ENCODE measurements at places on chromosomes 1 and 21.

- DNase-seq = peak; percentile 44
Measured at GRCh38 chr1:214280386-214281020, 456 bp upstream of the SMYD2 start.

DNA sequence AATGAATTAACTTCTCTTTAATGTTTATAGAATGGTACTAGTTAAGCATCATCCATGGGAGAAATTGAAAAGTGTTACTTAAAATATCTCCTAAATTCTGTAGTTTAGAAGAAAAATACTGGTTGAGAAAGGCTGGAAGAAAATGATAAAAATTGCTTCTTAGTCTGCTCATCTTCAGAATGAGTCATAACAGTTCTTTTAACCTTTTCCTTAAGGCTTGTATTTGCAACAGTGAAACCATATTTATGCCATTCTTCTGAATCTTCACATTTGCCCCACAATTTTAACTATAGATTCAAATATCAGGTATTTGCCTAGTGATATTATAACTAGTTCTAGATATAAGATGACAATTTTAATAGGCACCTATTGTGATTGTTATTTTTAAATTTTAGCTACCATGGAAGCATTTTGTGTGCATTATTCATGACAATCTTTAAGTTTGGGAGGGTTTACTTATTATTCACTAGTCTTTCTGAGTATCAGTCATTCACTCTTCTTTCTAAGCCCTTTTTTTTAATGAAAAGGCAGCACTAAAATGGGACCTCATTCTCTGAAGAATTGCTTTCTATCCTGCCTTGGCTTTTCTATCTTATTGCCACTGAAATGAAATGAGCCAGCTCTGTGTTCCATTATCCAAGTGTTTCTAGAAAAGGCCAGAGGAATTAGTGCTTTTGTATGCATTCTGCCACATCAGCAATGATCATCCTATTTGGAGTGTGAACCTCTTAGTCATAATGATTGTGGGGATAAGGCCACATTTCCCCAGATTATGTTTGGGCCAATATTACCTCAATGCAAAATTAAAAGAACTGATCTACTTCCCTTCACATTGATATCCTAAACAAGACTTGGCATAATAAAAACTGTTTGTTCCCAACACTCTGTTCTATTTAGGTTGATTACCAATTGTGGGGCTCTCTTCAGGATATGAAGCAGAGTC is 58.4 kb downstream of the SAMSN1 start:
- no peak for DNase-seq

DNA sequence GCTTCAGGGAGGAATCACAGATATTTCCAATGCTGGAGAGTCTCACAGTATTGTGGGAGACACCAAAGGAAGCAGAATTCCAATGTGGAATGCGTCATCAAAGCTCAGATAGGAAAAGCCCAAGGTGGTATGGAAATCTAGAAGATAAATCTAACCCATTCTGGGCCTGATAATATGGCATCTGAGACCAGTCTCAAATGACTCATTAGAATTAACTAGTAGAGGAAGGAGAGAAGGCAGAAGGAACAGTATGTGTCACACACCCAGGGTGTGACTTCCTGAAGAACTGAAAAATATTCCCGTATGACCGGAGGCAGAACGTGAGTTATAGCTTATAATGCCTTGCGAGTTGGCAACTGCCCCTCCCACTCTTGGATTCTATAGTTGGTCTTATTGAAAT is 499.2 kb downstream of the PLPP3 start:
- no peak for DNase-seq

DNA sequence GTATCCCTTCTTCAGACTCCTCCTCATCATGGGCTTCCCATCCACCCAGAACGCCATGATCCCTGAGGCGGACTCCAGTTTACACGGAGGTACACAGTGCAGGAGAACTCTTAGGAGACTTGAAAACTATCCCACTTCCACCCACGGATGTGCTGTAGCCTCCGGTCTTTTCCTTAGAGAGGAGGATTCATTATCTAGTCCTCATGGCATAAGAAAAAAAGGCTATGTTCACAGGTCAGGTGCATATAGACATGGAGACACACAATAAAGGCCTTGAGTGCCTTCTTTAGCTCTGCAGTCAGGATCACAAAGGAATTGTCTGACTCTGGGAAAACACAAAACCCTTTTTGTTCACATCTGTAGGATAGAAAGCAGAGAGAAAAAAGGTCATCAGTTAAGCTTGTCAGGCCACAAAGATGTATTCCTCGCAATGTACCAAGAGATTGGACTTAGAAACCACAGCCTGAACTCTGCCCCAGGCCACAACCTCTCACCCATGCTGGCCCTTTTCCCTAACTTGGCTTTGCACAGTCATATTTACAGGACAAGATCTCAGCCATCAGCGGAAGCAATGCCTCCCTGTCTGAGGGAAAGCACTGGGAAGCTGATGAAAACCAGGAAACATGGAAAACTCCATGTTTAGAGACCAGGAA is 9.0 kb downstream of the CRP start:
- DNase-seq = no peak

GRCh38 chr1:55064071-55064581 is 24.8 kb downstream of the PCSK9 start:
- peak; percentile 51 for DNase-seq

DNA sequence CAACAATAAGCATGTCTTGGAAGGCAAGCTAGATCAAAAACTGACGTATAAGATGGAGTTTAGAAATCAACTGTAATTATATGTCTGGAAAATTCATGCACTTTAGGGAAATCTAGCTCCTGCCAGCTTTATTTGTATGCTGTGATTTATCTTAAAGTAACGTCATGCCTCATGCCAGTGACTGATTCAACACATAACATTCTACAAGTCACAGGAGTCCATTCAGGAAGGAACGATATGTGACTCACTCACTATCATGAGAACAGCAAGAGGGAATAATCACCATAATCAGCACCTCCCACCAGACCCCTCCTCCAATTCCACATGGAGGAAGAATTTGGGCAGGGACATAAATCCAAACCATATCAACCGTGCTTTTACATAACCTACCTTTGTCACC is 682.4 kb upstream of the ADAMTS5 start:
- no peak for DNase-seq

GRCh38 chr1:25831569-25832196 is 11.9 kb downstream of the MTFR1L start:
- no peak for DNase-seq

- no peak for DNase-seq
Measured at GRCh38 chr1:247448107-247448791, 9.7 kb downstream of the OR2B11 start.

DNA sequence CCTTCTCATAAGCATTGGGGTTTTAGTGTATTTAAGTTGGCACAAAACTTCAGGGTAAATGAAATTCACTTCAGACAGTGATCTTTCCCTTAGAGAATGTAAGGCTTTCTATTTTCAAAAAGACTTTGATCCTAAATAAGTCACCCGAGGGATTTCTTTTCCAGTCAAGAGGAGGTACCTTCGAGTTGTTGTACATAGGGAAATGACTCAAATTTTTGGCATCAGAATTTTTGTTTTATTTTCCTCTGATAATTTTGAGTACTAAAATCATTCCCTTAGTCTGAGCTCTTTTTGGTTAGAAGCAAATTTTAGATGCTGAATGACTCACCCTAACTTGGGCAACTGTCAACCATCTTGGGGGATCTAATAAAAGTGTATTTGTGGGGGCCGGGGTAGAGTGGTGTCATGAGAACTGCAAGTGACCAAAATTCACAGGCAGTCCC is 193.9 kb downstream of the DHRS3 start:
- DNase-seq = no peak

- DNase-seq = no peak
Measured at GRCh38 chr1:203791498-203791897, 3.9 kb upstream of the ZBED6 start.

DNA sequence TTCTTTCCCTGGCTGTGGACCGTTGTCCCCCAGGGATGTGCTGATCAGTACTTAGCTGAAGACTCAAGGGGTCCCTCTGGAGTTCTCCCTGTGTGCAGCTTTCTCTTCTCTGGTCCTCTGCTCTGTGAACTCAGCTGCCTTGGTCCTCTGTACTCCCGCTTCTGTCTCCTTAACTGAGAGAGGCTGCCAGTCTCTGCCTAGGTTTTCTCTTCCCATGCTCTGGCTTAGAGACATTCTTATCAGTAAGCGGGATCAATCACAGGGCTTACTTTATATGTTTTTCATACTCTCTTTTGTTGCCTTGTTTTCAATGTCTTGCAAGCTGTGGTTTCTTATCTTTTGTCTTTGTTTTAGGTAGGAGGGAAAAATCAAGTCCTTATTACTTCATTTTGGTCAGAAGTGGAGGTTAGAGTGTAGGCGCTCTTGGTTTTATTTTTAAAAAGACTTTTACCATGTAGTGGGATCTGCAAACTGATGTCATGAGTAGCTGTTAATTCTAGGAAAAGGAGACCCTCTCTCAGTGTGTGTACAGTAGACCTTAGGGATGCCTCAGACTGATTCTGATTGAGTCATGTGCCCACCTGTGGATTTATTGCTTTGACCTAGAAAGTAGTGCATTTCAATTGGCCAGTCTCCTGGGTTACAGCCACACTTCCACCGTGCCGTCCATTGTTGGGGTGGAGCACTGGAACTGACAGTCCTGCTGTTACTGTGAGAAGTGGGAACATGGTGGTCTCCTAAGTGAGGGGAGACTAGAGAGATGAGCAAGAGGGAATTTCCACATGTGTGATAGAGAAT is 46.6 kb downstream of the TTC3 start:
- no peak for DNase-seq

DNA sequence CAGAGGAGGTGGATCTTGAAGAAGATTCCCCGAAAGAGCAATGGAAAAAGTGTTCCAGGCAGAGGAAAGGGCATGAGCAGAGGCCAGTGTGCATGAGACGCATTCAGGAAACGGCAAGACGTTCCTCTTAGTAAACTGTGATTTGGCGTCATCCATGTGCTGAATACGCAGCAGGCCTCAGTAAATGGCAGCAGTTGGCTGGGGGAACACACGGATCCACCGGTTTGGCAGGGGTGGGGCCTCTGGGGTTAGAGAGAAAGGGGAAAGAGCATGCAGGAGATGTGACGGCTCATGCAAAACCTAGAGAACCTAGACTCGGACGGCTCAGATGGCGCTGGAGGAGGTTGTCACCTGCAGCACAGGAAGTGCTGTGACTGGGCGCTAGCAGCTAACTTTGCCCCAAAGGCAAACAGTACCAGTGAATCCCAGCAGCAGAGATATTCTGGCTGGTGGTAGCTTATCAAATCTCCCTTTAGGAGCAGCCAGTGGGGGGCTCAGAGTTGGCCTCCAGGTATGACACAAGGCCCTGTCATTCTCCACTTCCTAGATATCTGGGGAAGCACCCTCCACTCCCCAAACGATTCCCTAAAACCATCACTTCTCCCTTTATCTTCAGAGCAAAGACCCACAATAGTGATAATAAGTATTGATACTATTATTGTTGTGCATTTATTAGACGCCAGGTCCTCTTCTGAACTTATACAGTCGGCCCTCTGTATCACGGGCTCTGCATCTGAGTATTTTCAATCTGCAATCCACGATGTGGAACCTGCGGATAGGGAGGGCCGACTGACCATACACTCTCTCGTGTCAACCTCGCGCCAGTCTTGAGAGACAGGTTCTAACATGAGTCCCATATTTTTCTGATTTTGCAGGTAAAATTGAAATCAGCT is 7.6 kb downstream of the LAPTM5 start:
- peak; percentile 92 for DNase-seq

DNA sequence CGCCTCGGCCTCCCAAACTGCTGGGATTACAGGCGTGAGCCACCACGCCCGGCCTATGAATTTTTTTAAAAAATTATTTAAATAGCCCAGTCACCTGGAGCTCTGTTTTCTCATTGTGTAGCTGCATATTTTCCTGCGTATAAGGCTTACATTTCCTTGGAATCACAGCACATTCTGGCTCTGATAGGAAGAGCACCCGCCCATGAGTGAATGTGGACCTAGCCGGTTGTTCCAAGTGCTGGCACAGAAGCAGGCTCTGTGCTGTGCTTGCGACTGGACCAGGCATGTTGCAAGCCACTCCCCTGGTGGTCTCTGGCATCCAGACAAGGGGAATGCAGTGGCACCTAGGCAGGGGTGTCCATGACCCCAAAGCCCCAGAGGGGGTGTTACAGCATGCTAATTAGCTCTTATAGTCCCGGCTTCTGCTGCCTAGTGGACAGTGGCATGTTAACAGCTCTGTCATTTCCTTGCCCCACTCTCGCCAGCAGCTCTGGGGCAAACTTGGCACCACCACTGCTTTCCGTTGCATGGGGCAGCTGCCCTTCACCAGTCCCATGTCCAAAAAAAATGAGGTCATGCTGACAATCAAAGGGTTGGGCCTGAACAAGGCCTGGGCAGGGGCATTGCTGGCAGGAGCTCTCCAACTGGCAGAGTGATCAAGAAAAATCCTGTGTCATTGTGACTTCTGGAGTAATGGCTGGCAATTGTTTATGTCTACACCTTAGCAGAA is 5.2 kb upstream of the VTCN1 start:
- no peak for DNase-seq

DNA sequence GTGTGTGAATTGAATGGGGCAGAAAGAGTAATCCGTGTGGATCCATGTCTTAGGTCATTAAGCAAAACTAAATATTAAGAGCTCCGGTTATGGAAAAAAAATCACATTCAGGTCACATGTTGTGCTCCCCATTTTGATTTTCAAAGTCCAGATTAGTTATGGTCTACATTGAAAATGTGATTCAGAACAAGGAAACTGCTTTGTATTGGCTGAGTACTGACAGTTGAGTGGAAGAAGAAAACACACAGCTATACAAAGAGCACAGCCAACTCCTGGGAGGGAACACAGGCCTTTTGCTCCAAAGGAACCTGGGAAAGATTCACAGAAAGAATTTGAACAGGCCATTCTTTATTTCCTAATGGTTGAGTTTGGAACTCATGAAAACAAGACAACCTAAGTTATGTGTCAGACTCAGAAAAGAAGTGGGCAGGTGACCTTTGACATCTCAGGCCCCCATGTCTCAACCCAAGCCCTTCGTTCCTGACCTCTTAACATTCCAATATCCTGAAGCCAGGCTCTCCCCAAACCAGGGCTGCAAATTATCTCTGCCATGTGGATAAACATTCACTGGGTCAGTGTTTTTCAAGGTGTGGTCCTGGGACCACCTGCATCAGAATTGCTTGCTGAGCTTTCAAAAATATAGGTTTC is 159.3 kb upstream of the LMO4 start:
- no peak for DNase-seq
